ENCODE measurements at places on chromosomes 2 and 18.
A peak's percentile ranks its signal among the peaks of the same experiment; 100 is the strongest.

DNA sequence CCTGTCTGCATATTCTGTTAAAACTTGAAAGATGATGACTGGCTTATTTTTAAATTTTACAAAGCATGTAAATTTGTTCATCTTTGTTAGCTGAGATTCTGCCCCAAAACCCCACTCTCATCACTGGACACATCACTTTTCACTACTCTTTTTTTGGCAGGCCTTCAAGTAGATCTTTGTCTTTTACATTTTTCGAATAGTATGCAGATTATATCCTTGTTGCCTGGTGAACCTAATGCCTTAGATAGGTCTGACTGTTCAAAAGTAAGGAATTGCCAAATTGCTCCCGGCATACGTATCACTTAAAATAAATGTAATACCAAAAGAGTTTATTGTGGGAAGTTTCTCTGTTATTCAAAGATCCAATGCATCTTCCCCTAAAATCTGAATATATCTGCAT, 303.3 kb downstream of the XIRP2 start:
- DNase-seq: peak; percentile 48

DNA sequence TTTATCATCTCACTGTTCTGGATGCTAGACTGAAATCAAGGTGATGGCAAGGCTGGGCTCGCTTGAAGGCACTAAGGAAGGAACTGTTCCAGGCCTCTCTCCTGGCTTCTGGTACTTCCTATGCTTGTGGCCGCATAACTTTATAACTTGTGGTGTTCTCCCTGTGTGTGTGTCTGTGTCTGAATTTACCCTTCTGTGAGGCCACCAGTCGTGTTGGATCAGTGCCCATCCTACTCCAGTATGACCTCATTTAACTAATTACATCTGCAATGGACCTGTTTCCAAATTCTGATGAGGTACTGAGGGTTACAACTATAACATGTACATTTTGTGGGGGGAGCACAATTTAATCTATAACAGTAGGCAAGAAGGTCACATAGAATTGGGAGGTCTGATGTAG, 41.6 kb downstream of the LYPD6B start:
- DNase-seq: no peak

GRCh38 chr2:124165698-124166097, 140.6 kb downstream of the CNTNAP5 start:
- DNase-seq: no peak

DNA sequence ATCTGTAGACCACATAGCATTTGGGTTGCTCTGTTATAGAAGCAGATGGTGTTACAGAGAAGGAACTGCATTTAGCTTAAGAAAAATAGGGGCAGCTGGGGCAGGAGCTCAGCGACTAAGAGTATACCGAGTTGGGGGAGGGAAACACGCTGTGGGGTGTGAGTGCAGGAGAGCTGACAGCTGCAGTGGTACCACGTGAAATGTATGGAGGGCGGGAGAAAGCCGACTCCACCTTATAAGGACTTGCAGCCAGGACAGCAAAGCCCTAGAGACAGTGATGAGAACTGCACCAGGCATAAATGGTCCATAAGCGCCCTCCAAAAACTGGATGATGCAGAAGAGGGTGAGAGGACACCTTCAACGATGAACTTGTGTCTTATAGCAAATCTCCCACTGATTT, 237.6 kb downstream of the PRKCE start:
- peak; percentile 70 for DNase-seq

DNA sequence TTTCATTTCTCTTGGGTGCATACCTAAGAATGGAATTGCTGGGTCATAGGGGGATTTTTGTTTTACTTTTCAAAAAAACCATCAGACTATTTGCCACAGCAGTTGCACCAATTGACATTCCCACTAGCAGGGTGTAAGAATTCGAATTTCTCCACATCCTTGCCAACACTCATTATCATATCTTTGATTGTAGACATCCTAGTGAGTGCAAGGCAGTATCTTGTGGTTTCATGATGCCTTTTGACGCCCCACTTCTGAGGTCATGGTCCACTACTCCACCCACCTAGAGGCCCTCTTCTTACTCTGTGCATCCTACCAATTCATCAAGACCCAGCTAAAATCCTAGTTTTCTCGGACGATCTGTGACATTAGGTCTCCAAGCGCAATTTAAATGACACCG, 161.9 kb downstream of the MYO5B start:
- no peak for DNase-seq

DNA sequence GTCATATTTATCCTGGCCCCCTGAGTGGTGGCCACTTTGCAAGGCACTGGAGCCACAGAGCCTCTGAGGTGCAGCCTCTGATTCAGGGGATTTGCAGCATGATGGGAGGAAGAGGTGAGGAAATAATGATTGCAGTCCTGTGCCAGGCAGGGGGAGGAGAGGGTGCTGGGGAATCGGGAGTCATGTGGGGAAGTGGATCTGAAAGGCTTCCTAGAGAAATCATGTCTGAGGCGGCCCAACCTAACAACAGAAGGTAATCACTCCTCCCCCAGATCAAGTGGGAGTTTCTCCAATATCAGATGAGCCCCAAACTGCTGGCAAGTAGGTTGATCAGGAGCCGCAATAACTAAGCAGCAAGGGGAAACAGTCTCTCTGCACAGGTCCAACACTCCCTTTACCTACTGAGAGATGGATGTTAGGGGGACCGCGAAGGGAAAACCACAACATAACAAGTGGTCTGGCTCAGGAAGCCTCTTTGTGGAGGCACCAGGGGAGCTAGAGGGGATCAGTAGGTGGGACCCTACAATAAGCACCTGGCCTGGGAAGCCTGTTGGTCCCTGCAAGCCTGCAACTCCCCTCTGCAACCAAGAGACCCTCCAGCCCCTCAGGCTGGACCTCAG, 71.8 kb upstream of the NPAS2 start:
- DNase-seq: no peak

- DNase-seq: peak; percentile 84
Measured at GRCh38 chr2:241774419-241775222, 2.0 kb upstream of the GAL3ST2 start.

DNA sequence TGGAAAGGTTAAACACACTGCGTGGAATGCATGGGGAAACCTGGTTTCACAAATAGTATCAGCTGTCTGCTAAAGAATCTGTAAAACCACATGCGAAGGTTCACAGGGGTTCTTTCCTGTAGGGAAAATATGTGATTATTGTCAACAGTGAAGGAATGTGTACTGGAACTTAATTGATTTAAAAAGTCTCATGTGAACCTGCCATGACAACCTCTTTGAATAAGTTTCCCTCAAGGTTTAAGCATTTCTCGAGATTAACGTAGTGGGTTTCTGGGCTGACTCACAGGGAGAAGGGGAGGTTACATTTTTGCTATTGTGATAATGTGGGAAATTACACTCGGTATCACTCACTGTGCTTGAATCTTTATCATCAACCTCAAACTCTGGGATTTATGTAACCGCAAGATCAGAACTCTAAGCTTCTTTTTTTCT, 28.2 kb upstream of the IL1R1 start:
- DNase-seq: peak; percentile 92

- DNase-seq: no peak
Measured at GRCh38 chr2:11248-11941, 34.9 kb downstream of the FAM110C start.

DNA sequence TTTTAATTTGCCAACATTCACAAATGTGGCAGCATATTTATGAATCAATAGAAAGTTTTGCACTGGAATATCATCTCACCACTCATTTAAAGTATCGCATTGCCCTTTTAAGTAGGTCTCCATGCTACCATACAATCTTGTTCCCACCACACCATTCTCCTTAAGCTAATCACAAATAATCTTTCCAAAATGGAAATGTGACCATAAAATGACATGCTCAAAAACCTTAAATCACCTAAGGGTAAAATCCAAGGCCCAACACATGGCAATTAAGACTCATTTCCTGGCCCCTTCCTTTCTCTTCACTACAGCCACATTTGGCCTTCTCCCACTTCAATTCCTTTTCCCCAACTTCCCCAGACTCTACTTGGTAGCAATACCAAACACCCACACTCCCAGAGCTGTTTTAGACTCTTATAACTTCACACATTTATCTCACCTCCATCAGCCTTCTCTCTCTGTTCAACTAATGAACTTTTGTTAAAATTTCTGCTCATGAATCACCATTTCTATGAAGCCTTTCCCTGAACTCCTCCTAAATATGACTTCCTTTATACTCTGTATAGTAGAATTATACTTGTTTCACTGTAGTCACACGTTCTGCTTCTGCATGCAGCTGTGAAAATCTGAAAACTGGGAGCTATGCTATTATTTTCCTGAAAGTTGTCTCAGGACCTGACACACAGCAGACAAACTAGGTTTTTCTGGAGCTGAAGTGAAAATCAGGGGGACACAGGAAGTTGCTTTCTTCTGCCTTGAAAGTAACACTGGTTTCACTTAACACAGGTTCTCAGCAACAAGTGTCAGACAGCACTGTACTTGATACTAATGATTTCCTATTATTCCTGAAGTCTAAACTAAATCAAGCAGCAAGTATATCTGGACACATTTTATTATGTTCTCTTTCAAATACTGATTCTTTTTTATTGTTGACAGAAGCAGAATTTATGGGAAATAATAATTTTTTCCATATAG, 303.9 kb downstream of the ZEB2 start:
- no peak for DNase-seq

GRCh38 chr2:216833061-216833460, 26.8 kb downstream of the TNP1 start:
- DNase-seq: no peak

DNA sequence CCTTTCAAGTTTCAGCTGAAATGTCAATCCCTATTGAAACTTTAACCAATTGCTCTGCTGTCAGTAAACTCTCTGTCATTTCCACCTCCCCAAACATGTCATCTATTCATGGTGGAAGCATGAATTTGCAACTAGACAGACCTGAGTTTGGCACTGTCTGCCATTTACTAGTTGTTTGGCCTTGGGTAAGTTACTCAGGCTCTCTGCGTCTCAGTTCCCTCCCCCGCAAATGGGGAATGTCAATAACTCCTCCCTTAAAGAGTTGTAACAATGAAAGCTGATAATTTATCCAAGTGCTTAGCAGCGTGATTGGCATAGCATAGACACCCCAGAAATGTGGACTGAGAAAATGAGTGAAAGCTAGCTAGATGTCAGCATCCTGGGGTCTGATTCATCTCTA, 73.3 kb upstream of the THOC1 start:
- DNase-seq: no peak

DNA sequence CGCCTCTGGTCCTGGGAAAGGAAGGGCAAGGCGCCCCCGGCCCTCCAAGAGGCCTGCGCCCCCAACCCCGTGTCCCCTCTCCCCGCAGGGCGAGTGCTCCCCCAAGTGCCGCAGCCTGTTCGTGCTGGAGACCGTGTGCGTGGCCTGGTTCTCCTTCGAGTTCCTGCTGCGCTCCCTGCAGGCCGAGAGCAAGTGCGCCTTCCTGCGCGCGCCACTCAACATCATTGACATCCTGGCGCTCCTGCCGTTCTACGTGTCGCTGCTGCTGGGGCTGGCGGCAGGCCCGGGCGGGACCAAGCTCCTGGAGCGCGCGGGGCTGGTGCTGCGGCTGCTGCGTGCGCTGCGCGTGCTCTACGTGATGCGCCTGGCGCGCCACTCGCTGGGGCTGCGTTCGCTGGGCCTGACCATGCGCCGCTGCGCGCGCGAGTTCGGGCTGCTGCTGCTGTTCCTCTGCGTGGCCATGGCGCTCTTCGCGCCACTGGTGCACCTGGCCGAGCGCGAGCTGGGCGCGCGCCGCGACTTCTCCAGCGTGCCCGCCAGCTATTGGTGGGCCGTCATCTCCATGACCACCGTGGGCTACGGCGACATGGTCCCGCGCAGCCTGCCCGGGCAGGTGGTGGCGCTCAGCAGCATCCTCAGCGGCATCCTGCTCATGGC, 52.4 kb downstream of the SLC66A2 start:
- DNase-seq: no peak

DNA sequence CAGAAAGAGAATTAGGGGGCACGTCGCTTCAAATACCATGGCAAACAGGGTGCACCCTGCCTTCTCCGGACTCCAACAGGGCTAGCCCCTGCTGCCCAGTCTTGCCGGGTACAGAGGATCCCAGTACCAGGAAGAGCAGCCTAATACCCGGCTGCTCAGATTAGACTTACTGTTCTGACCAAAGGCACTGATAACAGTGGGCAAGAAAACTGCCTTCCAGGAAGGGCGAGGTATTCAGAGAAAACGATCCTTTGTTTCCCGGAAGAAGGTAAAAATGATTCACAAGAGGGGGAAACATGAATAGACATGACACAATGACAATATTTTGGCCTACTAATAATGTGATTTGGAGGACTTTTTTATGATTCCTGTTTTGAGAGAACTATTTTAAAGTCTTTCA, 99.9 kb downstream of the SS18 start:
- no peak for DNase-seq
